Esophagus mucosa (tissue), 1 donor: ENCODE measurements at places on chromosomes 7 and 10. TPM values are rescaled to one million over a fixed set of nuclear protein-coding genes. Genes with fewer than 3 reads are reported as not detected.

The CPA2 gene
- not detected for total RNA-seq

The LRRN3 gene
- not detected for total RNA-seq

The DLX6 gene
- not detected for total RNA-seq

The FAM241B gene
- total RNA-seq, result 2.9 TPM

The CRPPA gene
- 0.80 TPM for total RNA-seq

The CLEC5A gene
- 0.20 TPM for total RNA-seq

The HMX3 gene
- total RNA-seq, result not detected

The PTN gene
- 28.6 TPM for total RNA-seq

The AOC1 gene
- 6.3 TPM for total RNA-seq

The HOXA5 gene
- 5.6 TPM for total RNA-seq

The LSM5 gene
- 41.3 TPM for total RNA-seq

The FAM20C gene
- total RNA-seq, result 12.6 TPM

The CYP2E1 gene
- total RNA-seq, result 10.6 TPM

The LIPN gene
- total RNA-seq, result 1.4 TPM

The ENKUR gene
- not detected for total RNA-seq

The MYPN gene
- total RNA-seq, result 0.08 TPM

The HTRA1 gene
- total RNA-seq, result 15.3 TPM

The HABP2 gene
- total RNA-seq, result 0.04 TPM

The SLC29A4 gene
- 0.48 TPM for total RNA-seq

The CDC14C gene
- not detected for total RNA-seq

The TRIM50 gene
- not detected for total RNA-seq

The IMPDH1 gene
- 38.5 TPM for total RNA-seq

The CRHR2 gene
- total RNA-seq, result not detected

The GARIN1A gene
- total RNA-seq, result 0.84 TPM

The REEP3 gene
- total RNA-seq, result 24.5 TPM

The NOLC1 gene
- total RNA-seq, result 57.5 TPM

The TMEM213 gene
- not detected for total RNA-seq

The CHAT gene
- total RNA-seq, result not detected

The CDC123 gene
- total RNA-seq, result 65.0 TPM

The C7orf33 gene
- total RNA-seq, result not detected

The FKBP6 gene
- total RNA-seq, result not detected

The KCNMA1 gene
- 5.4 TPM for total RNA-seq

The OPN4 gene
- total RNA-seq, result not detected

The ZNF804B gene
- not detected for total RNA-seq

The SCIN gene
- total RNA-seq, result 1.1 TPM

The FAM25A gene
- 29.4 TPM for total RNA-seq

The SSC4D gene
- total RNA-seq, result 0.92 TPM

The PRPS1L1 gene
- total RNA-seq, result not detected

The CD36 gene
- 4.2 TPM for total RNA-seq

The PDE6C gene
- not detected for total RNA-seq

The IDI2 gene
- total RNA-seq, result not detected

The SPDYE17 gene
- not detected for total RNA-seq

The GRM3 gene
- not detected for total RNA-seq

The PLEKHS1 gene
- 1.0 TPM for total RNA-seq

The LRRC17 gene
- total RNA-seq, result 0.32 TPM

The FGFR2 gene
- total RNA-seq, result 27.4 TPM

The RBP4 gene
- total RNA-seq, result 0.60 TPM

The LIPA gene
- total RNA-seq, result 26.6 TPM

The AKR1C1 gene
- 54.2 TPM for total RNA-seq

The NEURL1 gene
- total RNA-seq, result 0.16 TPM

The CCDC71L gene
- 7.1 TPM for total RNA-seq

The PTEN gene
- 77.0 TPM for total RNA-seq

The GHRHR gene
- not detected for total RNA-seq

The BLNK gene
- total RNA-seq, result 51.3 TPM

The NSUN6 gene
- total RNA-seq, result 4.8 TPM
